ENCODE measurements at places on chromosomes 6 and 20.

DNA sequence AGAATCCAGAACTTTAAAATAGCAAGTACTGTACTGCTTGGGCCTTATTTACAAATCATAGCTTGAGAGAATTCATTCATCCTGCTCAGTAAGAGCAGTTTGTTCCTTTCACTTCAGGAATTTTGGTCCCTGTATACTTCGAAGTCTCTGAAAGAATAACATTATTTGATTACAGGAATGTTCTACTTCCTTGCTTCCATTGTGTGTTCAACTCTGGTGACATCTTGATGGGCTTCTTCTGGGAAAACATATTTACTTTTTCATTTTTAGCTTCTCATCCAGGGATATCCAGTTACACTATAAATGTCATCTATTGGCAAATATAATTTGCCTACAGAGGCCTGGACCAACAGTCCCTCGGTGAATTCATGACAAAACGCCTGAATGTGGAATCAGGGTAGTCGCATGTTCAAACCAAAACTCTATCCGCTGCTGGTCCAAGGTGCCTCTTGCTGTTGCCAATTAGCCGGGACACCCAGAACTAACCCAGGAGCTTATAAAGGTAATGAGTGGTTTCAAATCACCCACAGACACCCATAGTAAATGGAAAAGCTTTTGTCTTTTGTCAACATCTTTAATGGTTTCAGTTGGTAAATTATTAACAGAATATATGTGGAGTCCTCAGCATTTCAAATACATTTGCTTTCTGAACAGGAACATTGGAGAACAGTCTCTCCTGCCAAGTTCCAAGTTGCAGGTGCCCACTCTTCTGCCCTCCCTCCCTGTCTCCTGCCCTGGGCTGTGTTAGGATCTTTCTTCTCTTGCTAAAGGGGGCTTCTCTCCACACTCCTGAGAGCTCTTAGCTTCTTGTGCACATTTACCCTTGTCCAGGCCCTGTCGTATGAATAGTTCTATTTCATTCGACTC is 162.5 kb upstream of the CITED2 start:
- no peak for DNase-seq

- DNase-seq: no peak
Measured at GRCh38 chr6:142934106-142934505, 10.9 kb downstream of the HIVEP2 start.

DNA sequence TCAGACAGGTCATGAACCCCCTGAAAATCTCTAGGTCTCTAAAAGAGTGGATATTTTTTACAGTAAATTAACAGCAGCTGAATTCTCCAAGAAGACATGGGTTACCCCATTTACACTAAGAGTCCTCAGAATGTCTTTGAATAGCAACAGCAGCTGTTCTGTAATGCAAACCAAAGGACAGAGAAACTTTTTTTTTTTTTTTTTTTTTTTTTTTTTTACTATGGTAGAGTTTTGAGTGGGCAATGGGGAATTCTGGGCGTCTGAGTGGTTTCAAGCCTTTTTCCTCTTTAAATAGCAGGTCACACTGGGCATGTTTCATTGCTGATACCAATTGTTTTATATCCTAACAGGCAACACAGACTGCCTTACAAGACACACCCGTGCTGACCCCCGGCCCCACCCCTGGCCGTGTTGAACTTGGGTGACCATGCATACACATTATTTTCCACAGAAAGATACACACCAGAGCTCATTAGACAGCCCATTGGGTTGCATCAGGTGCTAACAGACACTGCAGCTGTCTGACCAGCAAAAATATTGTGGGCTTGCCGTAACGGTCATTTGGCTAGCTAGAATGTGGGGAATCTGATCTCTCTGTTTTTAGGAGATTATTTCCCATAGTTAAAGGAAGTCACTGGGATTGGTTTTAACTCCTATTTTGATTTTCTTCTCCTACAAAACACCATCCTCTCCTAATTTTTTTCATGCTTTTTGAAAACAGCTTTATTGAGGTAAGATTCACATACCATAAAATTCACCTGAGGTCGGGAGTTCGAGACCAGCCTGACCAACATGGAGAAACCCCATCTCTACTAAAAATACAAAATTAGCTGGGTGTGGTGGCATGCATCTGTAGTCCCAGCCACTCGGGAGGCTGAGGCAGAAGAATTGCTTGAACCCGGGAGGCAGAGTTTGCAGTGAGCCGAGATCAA is 26.7 kb upstream of the IRF4 start:
- no peak for DNase-seq

- DNase-seq: no peak
Measured at GRCh38 chr20:37230200-37230599, 31.4 kb downstream of the GHRH start.

DNA sequence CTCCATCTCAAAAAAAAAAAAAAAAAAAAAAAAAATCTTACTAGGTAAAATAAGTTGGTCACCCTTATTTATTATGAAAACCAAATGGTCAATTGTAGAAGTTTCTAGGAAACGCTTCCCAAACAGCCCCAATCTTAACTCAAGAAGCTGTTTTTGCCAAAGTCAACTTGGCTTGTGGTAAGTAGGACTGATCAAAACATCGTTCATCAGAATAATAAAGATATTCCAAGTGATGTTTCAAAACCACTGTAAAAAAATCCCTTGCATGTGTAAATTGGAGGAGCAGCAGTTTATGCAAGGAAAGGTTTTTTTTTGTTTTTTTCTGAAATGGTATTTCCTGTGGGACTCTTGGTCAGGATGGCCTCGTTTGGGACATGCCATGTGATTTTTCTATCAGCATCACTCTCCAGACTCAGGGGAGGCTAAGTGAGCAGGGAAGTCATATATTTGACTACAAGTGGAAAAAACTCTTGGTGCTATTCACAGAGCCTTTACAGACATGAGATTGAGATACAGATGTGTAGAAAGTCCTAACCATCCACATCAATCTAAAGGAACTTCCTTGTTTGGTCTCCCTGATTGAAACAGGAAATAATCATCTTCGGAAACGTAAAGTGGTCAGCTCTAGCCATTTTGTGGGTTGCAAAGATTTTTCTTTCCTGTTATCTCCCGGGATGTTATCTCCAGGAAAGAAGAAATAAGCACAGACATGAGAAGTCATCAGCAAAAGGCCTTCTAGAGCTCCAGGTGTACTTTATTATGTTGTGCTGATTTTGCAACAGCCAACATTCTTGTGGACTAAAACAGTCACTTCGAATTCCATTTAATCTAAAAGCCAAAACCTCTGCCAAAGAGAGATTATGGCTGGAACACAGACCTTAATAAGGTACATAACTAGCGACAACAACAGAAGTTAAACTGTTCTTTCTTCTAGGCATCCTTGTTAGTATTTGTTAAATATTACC is 177.8 kb downstream of the EDN1 start:
- DNase-seq: no peak

DNA sequence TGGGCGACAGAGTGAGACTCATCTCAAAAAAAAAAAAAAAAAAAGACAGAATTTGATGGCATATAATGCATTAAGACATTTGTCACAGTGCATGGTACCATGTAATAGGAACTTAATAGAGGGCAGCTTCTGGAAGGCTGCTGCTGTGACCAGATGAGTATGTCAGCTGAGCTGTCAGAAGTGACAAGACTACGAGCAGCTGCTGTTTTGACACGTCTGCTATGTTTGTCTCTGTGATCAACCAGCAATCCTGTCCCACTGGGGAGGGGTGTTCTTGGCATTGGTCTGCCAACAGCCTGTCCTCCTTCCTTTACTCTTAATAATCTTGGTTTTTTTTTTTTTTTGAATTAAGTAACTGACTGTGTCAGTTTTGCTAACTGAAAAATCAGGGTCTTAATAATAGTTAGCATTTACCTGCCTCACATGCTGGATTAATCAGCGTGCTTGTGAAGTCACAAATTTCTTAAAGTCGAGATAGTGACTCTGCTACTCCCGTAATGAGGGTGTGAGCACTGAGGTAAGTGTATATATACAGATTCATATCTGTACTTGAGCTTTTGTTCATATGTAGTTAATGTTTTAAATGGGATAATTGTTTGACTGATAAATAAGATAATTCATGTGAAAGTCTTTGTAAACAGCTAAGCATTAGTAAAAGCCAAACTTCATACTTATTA is 152.4 kb downstream of the BMP2 start:
- DNase-seq: no peak

- DNase-seq: no peak
Measured at GRCh38 chr20:15902493-15902892, 670.8 kb downstream of the KIF16B start.

- no peak for DNase-seq
Measured at GRCh38 chr20:58111310-58112016, 117.0 kb downstream of the ANKRD60 start.

DNA sequence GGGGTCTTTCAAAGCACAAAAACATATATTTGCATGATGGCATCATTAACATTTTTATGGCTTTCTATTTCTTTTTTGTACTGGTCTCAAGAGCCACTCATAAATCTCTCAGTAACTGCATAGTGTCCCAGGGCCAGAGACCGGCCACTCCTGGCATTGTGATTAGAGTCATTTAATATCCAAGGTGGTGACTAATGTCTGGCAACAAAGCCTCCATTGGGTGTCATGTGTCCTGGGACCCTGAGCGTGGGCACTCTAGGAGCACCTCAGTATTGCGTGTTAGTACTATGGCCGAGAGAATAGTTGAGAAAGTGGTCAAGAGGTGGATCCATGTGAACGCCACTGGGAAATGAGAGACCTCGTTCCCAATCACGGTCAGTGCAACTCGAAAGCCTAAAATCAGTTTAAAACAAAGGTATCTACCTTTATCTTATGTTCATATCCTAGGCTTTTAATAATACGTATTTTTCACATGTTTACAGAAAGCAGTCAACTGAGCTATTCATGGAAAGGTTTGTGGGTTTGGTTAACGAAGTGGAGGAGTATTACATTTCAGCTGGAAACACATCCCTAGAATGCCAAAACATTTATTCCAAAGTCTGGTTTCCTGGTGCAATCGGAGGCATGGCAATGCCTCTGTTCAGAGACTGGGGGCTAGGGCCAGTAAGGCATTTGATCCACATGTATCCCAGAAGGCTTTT is 2.7 kb upstream of the ESR1 start:
- DNase-seq: no peak

DNA sequence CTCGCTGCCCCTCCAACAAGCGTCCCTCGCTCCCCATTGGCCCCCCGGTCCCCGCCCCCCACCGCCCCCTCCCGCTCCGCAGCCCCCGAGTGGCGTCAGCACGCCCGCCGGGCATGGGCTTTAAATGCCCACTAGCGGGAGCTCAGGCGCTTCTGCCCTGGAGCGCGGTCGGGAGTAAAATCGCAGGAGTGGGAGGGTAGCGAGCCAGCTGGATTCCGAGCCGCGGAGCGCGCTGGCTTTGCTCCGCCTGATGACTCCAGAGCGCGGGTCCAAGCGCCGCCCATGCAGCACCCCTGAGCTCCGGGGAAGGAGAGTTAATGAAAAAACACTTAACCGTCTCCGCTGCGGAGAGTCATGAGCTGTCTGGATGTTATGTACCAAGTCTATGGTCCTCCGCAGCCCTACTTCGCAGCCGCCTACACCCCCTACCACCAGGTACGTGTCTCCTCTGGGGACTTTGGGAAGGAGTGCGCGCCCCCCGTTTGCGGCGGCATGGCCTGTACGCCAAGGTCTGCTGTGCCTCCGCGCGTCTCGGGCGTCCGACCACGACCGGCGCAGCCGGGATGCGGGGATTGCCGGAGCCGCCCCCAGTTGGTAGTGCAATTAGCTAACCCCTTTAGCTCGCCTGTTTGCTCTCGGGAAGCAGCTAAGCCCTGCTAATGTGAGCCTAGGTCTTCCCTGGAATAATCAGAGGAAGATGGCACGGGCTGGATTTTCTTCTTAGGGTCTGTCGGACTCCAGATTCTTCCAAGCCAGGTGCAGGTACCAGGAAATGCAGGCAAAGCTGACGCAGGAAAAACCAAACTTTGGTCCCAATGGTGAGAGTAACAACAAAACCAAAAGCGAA is at the start of gene VGLL2:
TSS of gene VGLL2 (plus strand) at position 149 of the 847 bp plus-strand sequence. CDS start at position 355, 206 bp downstream.
- no peak for DNase-seq

GRCh38 chr6:74152096-74152675 is 456.2 kb downstream of the CD109 start:
- DNase-seq: no peak

- no peak for DNase-seq
Measured at GRCh38 chr6:143549221-143549948, 37.9 kb upstream of the FUCA2 start.

- DNase-seq: peak; percentile 20
Measured at GRCh38 chr6:26331218-26332073, 33.6 kb upstream of the BTN3A2 start.

DNA sequence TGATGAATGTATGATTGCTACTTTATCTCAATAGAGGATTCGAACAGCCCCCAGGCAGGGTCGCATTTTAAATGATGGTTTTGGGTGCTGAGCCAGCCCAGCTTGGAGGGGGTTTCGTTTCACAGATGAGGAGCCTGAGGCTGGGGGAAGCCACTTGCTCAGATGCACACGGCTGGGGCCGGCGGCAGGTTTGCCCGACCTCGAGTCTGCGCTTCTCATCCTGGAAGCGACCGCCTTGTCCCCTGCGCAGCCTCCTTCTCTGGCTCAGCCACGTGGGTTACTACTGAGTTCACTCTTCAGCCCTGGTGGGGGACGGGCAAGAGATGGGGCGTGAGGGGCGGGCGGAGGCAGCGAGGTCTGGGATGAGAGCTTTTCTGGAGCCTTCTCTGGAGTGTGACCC is 25.3 kb downstream of the NTSR1 start:
- DNase-seq: no peak

DNA sequence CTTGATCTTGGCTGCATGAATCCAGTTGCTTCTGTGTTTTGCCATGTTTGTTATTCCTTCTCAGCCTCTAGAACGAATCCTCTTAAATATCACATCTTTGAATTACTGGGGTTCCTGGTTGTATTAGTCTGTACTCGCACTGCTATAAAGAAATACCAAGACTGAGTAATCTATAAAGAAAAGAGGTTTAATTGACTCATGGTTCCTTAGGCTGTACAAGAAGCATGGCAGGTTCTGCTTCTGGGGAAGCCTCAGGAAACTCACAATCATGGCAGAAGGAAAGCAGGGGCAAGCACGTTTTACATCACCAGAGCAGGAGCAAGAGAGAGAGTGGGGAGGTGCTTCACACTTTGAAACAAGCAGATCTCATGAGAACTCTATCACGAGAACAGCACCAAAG is 18.0 kb upstream of the BFSP1 start:
- no peak for DNase-seq

DNA sequence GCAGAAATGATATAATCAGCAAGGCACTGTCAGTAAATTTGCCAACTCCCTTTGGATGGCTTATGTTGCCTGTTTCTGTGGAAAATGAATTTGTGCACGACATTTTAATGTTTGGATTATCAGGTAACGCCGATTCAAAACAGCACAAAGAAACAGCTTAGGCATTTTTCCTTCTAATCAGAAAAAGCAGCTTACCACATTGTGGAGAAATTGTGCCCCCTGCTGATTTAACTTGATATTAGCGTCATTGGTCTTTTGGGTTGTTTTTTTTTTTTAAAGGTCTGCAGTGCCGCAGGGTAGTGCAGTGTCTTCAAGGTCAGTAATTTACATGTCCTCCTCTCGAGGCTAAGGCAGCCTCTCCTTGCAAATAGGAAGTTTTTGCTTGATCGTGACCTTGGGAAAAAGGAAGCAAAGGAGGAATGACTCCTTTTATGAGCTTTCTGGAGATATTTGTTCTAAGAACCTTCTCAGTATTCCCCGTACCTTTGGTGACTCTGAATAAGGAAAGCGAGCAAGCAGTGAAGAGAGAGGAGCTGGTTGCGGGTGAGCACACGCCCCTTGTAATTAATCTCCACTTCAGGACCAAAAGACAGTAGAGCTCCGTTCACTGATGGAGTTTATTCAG is 79.1 kb downstream of the ELOVL4 start:
- DNase-seq: no peak

- no peak for DNase-seq
Measured at GRCh38 chr6:113680301-113680700, 176.8 kb upstream of the MARCKS start.

GRCh38 chr20:17761604-17762003 is 61.8 kb downstream of the BANF2 start:
- no peak for DNase-seq
